Hippocampal formation (tissue), 2 donors: ENCODE measurements at places on chromosomes 6 and 20.
A peak's percentile ranks its signal among the peaks of the same experiment; 100 is the strongest.

GRCh38 chr20:20603339-20603990 lies 109.0 kb downstream of the RALGAPA2 start:
- no peak for DNase-seq

- no peak for DNase-seq
These were observed 1424.6 kb upstream of the ADGRB3 start for GRCh38 chr6:67210450-67210849.

- no peak for DNase-seq
These were observed 67.6 kb downstream of the MRPL14 start for GRCh38 chr6:44059359-44060346.

GRCh38 chr6:159608961-159609651 lies 83.9 kb downstream of the SOD2 start:
- DNase-seq, result no peak

GRCh38 chr20:64203037-64203777 lies 39.0 kb downstream of the MYT1 start:
- no peak for DNase-seq

DNA sequence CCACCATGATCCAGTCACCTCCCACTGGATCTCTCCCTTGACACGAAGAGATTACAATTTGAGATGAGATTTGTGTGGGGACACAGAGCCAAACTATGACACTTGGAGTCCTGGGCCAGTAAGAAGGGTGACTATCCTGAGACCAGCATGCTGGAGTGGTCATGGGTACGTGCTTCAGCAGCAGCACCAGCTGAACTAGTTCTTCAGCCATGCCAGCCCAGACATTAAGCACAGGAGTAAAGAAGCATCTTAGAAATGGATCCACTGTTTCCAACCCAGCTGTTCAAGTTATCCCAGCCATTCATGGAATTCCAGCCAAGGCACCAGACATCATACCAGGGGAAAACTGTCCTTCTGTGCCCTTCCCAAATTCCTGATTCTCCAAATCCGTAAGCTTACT lies 370.0 kb downstream of the MAFB start:
- DNase-seq, result no peak

GRCh38 chr6:21158149-21158548 lies 435.4 kb upstream of the SOX4 start:
- DNase-seq, result no peak

- no peak for DNase-seq
These were observed 208.0 kb downstream of the FARS2 start for GRCh38 chr6:5469101-5469846.

DNA sequence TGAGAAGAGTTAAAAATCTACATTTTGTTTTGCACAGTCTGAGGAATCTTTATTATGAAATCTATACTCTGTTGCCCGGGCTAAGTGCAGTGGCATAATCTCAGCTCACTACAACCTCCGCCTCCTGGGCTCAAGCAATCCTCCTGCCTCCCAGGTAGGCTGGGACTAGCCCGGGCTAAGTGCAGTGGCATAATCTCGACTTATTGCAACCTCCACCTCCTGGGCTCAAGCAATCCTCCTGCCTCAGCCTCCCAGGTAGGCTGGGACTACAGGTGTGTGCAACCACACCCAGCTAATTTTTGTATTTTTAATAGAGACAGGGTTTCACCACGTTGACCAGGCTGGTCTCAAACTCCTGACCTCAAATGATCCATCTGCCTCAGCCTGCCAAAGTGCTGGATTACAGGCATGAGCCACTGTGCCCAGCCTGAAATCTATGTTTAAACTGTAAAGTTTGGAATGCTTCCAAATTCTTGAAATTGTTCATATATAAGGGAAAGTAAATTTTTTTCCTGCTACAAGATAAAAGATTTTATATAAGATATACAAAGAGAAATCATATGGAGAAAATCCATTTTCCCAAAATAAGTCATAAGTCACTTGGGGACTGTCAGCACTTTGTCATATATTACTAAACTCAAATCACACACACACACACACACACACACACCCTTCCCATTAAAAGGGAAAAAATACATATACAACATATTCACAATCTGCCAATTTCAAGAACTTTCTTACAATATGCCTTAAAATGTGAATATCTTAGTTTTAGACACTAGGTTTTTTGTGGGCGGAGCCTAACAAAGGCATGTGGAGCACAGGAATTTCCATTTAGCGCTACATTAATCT lies 19.4 kb downstream of the PTPRK start:
- no peak for DNase-seq

DNA sequence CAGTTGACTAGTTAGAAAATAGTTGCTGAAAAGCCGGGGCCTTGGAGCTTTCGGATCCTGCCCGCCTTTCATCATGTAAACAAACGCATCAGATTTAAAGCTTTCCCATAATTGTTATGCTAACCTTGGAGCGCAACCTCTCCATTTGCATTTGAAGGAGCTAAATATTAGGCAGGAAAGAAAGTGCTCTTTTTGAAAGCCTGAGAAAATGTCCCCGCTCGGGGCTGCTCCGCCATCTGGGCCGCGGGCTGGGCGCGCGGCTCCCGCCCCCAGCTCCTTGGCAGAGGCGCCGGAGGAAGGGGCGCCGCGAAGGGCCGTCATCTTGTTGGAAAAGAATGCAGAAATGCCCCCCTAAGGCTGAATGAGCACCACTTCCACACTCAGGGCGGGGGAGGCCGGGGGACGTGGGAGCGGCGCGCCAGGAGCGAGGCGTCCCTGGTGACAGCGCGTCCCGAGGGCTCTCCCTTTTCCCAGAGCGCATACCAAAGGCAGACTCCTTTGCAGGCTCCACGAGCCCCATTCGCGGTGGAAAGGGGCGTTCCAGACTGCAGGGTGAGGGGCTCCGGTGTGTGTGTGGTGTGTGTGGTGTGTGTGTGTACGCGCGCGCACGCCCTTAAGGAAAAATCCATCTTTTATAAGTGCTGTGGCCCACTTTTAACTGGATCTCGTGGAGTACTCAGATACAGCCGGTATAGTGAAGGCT lies 145.6 kb upstream of the ID4 start:
- no peak for DNase-seq

- DNase-seq, result no peak
These were observed 32.8 kb upstream of the TASP1 start for GRCh38 chr20:13671512-13671911.

DNA sequence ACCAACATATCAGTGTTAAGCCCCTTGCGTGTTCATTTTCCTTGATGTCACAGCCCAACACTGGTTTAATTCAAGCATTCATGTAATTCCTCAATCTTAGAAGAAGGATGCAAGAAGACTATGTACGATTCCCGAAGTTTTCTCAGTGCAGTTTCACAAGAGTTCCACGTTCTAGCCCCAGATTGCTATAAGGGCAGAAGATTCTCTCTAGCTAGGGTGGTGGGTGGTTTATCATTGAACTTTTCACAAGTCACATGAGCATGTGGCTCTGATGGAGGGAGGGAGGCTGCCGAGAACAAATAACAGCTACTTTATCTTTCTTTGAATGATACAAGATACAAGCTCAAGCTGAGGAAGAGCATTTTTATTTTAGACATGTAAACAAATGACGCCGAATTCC lies 71.9 kb upstream of the NHSL1 start:
- DNase-seq, result no peak

- DNase-seq, result no peak
These were observed 13.3 kb downstream of the RALGAPA2 start for GRCh38 chr20:20699144-20699543.

GRCh38 chr6:161218222-161218621 lies 55.6 kb downstream of the AGPAT4 start:
- DNase-seq, result no peak

GRCh38 chr20:39016041-39016440 lies 53.9 kb downstream of the DHX35 start:
- DNase-seq, result no peak

- no peak for DNase-seq
These were observed 597 bp downstream of the LY86 start for GRCh38 chr6:6588924-6589709.

DNA sequence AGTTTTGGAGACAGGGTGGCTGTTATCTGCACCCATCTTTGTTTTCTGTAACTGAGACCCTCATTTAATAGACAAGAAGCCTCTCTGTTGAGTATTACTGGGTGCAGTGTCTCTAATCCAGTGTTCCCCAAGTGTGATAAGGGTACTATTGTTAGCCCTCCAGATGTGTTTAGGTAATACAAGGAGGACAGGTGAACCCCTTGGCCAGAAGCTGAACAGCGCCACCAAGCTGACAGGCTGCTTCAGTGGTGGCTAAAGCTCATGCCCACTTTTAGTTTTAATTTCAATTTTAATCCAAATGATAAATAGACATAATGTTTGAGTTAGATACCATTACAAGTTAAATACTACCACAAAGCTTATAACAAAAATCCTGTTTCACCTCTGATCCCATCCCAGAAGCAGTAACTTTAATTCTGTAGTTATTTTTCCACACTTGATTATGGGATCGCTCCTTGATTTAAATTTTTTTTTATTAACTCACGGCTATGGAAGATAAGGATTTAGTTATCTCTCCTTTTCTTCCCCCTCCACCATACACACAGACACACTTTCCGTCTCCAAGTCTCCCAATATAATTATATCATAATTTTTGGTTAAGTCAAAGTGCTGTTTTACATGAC lies 8.4 kb upstream of the STK35 start:
- DNase-seq, result no peak

DNA sequence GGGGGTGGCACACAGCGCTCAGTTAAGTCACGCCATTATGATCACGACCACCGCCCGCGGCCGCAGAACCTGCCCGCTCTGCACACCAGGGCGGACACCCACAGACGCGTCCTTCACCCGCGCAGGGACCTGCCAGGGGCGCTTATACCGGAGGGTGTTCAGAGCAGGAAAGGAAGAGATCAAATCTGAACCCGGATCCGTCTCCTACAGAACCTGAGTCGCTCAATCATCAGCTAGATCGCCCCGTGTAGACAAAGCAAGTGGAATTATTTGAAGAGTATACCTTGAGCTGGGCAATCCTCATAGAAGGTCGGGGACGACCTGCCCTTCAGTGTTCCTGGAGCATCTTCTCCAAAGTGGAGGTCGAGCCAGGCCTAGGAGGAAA lies 14.4 kb upstream of the ZNF217 start:
- DNase-seq, result no peak

DNA sequence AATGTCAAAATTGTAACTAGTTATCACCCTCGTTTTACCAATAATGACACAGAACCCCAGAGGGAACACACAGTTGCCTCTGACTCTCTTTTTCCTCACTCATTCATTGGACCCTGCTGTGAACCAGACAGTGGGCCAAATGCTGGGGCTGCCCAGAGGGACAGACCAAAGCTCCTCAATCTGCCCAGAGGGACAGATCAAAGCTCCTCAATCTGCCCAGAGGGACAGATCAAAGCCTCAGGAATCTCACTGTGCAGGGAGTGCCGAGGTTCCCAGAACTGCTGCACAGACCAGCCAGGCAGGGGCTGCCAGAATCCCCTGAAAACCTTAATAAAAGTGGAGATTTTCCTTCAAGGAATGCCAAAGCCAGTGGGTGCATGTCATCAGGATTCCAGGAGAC lies 179.1 kb downstream of the SOD2 start:
- no peak for DNase-seq

GRCh38 chr20:5511505-5511904 lies 194.8 kb upstream of the PROKR2 start:
- no peak for DNase-seq

DNA sequence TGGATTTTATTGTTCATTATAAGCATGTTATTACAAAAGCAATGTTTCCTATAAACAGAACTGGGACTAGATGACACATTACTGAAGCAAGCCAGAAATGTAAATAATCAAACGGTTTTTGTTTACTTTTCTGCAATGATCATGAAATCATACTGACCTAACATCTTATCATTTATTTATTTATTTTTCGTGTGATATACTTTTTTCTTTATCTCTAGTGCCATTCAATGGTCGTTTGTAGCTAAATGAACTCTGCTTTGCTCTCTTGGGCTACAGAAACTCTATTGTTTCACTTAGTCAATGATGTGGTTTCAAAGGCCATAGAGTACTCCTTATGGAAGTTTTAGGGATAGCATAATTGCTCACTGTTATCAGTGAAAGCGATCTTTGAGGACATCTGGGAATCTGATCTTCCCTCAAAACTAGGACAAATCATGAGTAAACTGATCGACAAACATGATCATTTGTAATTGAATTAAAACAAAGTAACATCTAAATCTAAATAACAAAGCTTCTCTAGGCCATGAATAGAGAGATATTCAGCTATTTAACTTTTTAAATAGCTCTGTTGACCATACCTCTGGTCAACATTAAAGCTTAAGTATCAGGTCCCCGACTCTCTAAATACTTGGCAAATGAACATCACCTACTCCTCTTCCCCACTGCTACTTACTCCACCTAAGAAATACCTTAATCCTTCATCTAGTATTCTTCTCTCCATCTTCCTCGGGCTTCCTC lies 933.4 kb downstream of the TFAP2A start:
- DNase-seq, result no peak

DNA sequence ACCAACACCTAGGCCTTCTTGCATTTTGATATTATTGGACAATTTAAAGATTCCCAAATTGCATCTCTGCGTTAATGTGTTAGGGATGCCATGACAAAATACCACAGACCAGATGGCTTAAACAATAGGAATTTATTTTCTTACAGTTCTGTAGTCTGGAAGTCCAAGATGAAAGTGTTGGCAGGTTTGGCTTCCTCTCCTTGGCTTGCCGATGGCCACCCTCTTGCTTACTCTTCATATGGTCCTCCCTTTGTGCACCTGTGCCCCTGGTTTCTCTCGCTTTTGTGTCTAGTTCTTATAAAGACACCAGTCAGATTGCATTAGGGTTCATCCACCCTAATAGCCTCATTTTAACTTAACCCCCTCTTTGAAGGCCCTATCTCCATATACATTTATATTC lies 842.4 kb upstream of the FLRT3 start:
- no peak for DNase-seq

- peak; percentile 49 for DNase-seq
These were observed 12.5 kb upstream of the SIRPB2 start for GRCh38 chr20:1503564-1504227.

- DNase-seq, result no peak
These were observed 40.5 kb upstream of the PRIM2 start for GRCh38 chr6:57276946-57277345.

GRCh38 chr6:151440930-151441329 lies 11.0 kb downstream of the RMND1 start:
- no peak for DNase-seq

DNA sequence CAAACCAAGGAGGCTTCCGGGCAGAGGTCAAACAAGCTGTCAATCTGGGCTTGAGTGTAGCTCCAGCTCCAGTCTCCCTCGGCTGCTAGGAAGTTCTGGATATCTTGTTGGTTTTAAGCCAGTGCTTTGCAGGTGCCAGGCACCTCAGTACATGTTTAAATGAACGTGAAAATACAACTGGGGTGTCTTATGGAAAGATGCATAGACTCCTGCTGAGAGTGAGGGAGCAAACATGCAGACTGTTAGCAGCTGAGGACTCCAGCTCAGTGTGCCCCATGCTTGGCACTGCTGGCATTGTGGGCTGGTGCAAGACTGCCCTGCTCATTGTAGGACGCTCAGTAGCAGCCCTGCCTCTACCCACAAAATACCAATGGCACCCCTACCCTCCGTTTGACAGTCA lies 28.5 kb downstream of the ERMARD start:
- DNase-seq, result no peak

- no peak for DNase-seq
These were observed 235.9 kb downstream of the PRKN start for GRCh38 chr6:162491637-162492036.

GRCh38 chr6:63537201-63537958 lies 34.9 kb upstream of the LOC128125822 start:
- DNase-seq, result no peak

GRCh38 chr20:37335642-37336368 lies 10.1 kb upstream of the SRC start:
- no peak for DNase-seq
